Adrenal gland (tissue), 19 donors: ENCODE measurements at places on chromosomes 7 and 10. TPM values are rescaled to one million over a fixed set of nuclear protein-coding genes. Genes with fewer than 3 reads are reported as not detected.

The INHBA gene
- 0.35 TPM for total RNA-seq

The OR6V1 gene
- total RNA-seq, result not detected

The OR9A2 gene
- not detected for total RNA-seq

The ASZ1 gene
- total RNA-seq, result not detected

The ZSWIM8 gene
- 55.7 TPM for total RNA-seq

The PTPN20 gene
- 24.5 TPM for total RNA-seq

The GPER1 gene
- 19.7 TPM for total RNA-seq

The CCDC7 gene
- total RNA-seq, result 16.6 TPM

The RET gene
- 43.6 TPM for total RNA-seq

The GTF2IRD1 gene
- total RNA-seq, result 28.4 TPM

The SLC29A3 gene
- total RNA-seq, result 1.4 TPM

The ANKRD7 gene
- total RNA-seq, result 9.4 TPM

The TCERG1L gene
- 1.1 TPM for total RNA-seq

The CFAP58 gene
- 0.51 TPM for total RNA-seq

The ANKRD2 gene
- 0.84 TPM for total RNA-seq

The UPK3B gene
- total RNA-seq, result 1.7 TPM

The SFXN3 gene
- total RNA-seq, result 44.7 TPM

The ARF5 gene
- total RNA-seq, result 106 TPM

The PCLO gene
- 12.1 TPM for total RNA-seq

The CYP3A4 gene
- total RNA-seq, result 4.8 TPM

The ABCC2 gene
- 1.4 TPM for total RNA-seq

The CTBP2 gene
- total RNA-seq, result 59.0 TPM

The WAC gene
- 111 TPM for total RNA-seq

The ZEB1 gene
- total RNA-seq, result 26.4 TPM
